ENCODE measurements at places on chromosomes 13 and 19.

DNA sequence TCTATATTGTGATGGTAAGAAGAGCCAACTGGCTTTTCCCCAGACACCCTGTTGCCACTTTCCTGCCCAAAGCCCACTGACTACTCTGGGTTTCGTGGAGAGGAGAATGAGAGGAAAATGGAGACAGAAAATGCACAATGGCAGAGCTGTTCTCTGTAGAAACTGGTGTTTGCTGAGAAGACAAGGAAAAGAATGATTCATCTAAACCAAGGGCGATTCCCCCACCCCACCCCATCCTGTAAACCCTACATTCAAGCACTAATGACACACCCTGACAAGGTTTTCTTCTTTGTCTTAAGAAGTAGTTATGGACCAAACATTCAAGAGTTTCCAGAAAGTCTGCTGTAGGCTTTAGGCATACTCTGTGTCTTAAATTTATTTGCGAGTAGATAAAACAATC lies 68.8 kb downstream of the DOCK9 start:
- DNase-seq: no peak

DNA sequence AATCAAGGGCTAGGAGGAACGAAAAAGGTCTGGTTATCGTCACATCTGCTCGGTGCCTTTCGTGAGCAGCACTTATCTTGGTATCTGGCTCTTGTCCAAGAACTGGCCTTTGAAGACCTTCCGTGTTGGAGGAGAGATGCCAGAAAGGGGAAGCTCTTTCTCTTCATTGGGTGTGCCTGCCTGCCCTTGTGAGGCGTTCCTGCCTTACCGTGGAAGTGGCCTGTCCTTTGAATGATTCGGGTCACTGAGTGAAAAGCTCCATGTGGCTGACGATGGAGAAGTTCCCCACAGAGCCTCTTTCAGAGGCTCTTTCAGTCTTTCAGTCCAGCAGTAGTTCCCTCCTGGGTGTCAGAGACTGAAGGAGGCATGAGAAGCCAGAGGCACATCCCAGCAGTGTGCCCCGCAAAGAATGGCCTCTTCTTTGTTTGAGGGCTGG lies 121.5 kb upstream of the SLC10A2 start:
- DNase-seq: no peak

- DNase-seq: peak; percentile 5
Observed at GRCh38 chr13:32538143-32538620, 413 bp downstream of the N4BP2L2 start.

DNA sequence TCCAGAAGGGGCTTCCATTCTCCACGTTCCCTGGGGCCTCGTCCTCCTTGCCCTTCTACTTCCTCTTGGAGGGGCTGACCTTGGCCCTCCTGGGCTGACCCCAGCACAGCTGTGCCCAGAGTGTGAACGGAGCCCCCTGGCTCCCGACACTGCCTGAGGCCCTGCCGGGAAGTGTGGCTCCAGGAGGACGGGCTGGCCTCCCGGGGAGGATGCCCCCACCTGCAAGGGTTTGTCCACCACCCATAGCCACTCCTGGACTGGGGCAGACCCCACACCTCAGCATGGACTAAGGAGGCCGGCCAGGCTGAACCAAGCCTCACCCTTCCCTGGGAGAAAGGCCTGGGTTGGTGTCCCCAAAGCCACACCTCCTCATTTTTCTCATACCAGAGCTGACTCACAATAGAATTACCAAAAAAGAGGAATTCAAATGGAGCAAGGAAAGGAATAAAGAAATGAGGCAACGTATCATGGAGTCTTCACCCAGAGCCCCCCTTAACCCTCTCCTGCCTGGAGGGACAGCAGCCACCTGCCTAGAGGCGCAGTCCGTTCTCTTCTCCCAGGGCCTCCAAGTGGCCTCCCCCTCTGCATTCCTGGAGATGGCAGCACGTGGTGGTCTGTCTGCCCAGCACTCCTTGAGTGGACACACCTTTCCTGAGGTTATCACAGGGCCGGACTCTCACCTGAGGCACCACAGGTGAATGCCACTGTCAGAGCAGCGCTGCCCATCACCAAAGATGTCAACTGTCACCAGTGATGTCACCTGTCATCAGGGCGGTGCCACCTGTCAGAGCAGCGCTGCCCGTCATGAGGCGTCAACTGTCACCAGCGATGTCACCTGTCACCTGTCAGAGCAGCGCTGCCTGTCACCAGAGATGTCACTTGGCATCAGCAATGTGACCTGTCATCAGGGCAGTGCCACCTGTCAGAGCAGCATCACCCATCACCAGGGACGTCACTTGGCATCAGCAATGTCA lies 3.1 kb upstream of the C13orf46 start:
- DNase-seq: peak; percentile 83

GRCh38 chr13:44243198-44243857 lies 130.3 kb upstream of the SERP2 start:
- peak; percentile 62 for DNase-seq

DNA sequence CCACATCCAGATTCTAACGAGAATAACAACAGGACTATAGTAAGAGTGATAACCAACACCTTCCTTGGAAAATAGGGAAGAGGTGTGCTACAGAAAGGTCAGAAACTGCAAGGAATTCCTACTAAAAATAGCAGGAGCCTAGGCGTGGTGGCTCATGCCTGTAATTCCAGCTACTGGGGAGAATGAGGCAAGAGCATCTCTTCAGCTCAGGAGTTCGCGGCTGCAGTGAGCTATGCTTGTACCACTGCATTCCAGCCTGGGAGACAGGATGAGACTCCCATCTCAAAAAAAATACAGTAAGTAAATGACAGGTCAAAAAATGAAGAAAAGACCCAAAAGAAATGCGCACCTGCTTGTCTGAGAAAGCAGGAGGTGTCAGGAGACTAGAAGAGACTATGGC lies 101.5 kb upstream of the TSHZ3 start:
- DNase-seq: no peak

Data from NCI-H226 (cell line).